ENCODE measurements at places on chromosomes 7 and 10.

- DNase-seq: no peak
Observed at GRCh38 chr10:123795846-123796590, 95.6 kb downstream of the CPXM2 start.

GRCh38 chr7:80133361-80134114 lies 1.1 kb upstream of the GNAI1 start:
- no peak for DNase-seq

GRCh38 chr10:51269821-51270220 lies 195.5 kb downstream of the PRKG1 start:
- DNase-seq: no peak

GRCh38 chr7:91041901-91042484 lies 222.2 kb upstream of the FZD1 start:
- no peak for DNase-seq

- no peak for DNase-seq
Observed at GRCh38 chr7:83648464-83649241, at the start of gene SEMA3E. Gene SEMA3E (minus strand): TSS chr7:83649139.

DNA sequence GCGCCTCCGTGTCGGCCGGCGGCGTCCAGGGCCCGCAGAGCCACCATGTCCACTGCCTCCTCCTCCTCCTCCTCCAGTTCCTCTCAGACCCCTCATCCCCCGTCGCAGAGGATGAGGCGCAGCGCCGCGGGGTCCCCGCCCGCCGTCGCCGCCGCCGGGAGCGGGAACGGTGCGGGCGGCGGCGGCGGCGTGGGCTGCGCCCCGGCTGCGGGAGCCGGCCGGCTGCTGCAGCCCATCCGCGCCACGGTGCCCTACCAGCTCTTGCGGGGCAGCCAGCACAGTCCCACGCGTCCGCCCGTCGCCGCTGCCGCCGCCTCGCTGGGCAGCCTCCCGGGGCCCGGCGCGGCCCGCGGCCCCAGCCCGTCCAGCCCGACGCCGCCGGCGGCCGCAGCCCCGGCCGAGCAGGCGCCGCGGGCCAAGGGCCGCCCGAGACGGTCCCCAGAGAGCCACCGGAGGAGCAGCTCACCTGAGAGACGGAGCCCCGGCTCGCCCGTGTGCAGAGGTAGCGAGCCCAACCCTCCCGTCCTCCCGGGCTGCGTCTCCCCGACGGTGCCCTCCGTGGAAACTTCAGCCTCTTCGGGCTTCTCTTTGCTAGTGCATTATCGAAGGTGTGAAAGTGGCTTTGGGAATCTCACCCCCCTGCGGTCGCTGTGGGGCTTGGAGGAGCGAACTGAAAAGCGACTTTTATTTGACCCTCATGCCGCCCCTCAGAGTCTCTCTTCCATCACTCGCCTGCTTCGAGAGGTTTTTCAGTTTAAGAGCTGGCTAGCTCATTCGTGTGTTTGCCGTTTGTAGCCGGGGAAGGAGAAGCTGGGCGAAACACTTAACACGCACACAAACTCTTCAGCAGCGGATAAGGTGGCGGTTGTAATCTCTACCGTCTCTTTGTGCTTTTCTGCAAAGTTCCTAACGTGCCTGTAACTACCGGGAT lies 975 bp downstream of the GLCCI1 start:
- peak; percentile 42 for DNase-seq

DNA sequence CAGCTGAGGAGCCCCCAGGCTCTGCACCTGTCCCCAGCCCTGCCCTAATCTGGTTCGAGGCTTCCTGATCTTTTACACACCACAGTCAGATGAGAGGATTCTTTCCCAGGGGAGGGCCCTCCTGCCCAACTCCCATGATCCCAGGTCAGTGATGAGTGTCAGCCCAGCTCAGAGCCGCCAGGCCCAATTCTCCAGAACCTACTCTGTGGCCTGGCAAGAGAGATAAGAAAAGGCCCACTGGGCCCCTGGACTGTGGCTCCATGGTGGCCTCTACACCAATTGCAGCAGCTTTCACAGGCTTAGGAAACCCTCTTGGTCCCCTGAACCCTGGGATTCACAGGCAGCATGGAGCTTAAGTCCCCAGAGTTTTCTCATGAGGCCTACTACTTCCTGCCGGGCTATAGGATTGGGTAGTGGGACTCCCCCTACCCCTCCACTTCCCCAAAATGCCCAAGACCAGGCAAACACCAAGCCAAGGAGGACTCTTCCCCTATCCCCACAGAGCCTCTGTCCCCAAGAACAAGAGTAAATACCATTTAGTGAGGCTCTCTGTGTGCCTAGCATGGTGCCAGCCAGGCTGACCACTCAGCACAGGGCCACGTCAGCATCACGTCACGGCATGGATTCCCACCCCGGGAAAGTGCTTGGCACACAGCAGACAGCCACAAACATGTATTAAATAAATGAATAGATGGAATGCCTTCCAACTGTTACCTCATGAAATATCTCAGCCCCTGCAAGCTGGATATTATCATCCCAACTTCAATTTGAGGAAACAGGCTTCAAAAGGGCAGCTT lies 100.0 kb downstream of the GRID1 start:
- no peak for DNase-seq

GRCh38 chr10:110684800-110685446 lies 40.8 kb downstream of the RBM20 start:
- no peak for DNase-seq

- no peak for DNase-seq
Observed at GRCh38 chr7:139494835-139495579, 11.5 kb upstream of the KLRG2 start.

DNA sequence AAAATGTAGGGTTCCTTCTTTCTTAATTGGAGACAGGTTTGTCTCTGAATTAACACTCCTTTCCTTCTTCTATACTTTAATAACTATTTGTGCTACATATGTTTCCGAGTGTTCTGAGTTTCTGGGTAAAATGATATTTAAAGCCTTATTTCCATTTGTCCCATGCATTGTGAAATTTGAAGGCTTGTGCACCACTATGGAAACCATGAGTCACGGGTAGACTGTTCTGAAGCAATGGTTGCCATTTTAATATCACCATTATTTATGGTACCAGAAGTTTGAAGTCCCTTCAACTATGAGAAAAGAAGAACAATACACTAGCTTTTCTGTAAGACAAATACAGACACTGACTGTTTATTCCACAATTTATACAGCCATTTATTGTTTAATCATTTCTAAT lies 44.7 kb upstream of the ZEB1 start:
- no peak for DNase-seq

DNA sequence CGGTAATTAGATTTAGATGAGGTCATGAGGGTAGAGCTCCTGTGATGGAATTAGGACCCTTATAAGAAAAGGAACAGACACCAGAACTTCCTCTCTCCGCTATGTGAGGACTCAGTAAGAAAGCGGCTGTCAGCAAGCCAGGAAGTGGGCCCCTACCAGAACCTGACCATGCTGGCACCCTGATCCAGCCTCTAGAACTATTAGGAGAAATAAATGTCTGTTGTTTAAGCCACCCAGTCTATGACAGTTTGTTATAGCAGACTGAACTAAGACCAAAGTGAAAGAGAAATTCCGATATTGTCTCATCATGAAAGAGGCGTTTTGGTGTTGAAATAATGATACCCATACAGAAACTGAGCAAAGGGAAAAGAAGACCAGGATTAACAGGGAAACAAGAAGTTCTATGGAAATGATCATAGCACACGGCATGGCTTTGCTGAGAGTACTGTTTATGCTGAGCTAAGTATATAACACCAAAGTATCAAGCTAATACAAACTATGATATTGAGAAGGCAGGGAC lies 9.2 kb downstream of the CLEC2L start:
- no peak for DNase-seq

GRCh38 chr10:101224910-101225823 lies 4.1 kb downstream of the LBX1 start:
- no peak for DNase-seq

DNA sequence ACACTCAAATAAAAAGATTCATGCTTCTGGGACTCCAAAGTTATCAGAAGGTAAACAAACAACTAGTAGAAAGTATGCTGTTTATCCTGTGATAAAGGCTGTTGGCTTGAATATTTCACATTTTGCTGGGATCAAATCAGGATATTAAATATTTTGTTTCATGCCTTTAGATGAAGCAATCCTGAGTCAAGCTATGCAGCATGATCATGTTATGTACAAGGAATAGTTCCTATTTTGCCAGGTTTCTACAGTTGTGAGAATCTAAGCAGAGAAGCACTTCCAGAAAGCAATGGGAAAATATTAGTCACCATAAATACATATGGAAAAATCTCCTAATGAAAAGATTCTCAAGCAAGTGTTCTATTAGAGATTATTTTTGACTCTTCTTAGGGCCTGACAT lies 262.8 kb upstream of the PCDH15 start:
- no peak for DNase-seq

DNA sequence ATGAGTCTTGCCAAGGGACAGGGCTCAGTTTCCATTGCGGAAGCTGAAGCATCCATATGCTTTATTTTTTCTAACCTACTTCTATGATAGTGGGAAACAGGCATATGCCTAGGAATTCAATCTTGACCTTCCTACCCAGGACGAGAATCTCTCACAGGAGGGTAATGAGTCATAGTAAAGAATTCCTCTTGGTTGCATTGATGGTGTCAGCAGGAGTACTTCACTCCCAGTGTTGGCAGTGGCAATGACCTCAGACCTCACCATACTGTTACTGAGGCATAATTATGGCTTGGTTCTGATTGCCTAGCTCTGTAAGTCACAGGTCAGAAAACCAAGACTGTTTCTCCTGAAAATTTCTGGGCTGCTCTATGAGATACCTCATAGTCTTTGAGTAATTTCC lies 552.9 kb downstream of the ARL4A start:
- no peak for DNase-seq

GRCh38 chr10:85848756-85849155 lies 517.8 kb downstream of the GRID1 start:
- DNase-seq: no peak

- peak; percentile 58 for DNase-seq
Observed at GRCh38 chr10:43816351-43817321, 168.0 kb upstream of the ZNF32 start.

DNA sequence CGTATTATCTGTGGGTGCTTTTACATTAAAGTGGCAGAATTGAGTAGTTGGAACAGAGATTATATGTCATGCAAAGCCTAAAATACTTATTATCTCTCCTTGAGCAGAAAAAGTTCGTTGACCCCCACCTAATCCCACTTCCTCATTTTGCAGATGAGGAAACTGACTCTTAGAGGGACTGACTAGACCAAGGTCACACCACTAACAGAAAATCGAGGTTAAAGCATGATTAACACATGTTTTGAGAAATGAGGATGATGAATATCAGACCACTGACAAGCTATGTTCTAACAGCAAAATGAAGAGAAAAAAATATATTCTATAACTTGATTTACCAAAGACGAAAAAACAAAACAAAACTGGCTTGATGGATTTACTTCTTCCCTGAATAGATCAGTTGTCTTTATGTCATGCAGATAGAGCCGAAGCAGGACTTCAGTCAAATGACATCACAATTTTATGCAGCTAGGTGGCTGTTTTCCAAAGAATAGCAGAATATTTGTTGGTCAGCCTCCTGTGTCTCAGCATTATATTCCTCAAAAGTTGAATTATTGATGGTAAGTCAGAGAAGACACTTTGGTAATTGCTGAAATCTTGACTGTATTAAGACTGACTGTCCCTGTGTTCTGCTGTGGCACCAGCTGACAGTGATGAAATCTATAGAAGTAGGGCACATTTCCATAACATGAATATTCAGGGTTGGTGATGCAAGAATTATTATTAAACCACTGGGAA lies 24.2 kb upstream of the SMIM30 start:
- DNase-seq: no peak

GRCh38 chr10:11638055-11638698 lies 26.7 kb upstream of the USP6NL start:
- DNase-seq: no peak

GRCh38 chr7:42868480-42868879 lies 43.4 kb downstream of the C7orf25 start:
- no peak for DNase-seq

DNA sequence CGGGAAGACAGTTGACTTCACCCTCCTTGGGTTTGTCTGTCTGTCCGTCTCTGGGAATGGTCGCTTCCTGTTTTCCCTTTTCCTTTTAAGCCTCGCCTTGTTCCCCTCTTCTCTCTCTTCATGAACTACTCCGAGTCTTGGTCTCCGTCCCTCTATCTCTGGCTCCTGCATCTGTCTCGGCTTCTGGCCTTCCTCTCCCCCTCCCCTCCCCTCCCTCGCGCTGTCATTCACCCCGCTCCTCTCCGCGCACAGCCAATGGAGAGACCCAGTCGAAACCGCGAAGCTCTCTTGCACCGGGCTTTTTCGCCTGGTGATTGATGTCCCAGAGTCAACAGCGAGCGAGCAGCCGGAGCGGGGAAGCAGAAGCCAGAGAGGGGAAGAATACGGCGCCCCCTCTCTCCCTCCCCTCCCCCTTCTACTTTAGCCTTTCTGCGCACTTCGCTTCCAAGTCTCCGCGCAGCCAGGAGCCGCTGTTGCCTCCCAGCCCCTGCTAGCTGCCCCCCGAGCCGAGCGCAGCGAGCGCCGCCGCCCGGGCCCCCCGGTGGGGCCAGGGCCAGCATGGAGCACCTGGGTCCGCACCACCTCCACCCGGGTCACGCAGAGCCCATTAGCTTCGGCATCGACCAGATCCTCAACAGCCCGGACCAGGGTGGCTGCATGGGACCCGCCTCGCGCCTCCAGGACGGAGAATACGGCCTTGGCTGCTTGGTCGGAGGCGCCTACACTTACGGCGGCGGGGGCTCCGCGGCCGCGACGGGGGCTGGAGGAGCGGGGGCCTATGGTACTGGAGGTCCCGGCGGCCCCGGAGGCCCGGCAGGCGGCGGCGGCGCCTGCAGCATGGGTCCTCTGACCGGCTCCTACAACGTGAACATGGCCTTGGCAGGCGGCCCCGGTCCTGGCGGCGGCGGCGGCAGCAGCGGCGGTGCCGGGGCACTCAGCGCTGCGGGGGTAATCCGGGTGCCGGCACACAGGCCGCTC lies at the start of gene TLX1:
Gene TLX1 (plus strand): TSS at position 317 of the 978 bp plus-strand sequence. CDS start 242 bp downstream, at position 559.
- DNase-seq: no peak

DNA sequence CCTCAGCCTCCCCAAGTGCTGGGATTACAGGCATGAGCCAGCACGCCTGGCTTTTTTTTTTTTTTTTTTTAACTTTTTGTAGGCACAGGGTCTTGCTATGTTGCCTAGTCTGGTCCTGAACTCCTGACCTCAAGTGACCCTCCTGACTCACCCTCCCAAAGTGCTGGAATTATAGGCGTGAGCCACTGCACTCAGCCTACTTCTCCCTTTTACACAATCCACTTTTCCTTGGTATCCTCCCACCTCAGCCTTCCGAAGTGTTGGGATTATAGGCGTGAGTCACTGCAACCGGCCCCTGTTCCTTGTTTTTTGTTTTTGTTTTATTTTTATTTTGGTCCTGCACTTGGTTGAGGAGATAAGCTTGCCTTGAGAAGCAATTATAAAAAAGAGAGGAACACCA lies 75.9 kb upstream of the KMT2C start:
- no peak for DNase-seq

DNA sequence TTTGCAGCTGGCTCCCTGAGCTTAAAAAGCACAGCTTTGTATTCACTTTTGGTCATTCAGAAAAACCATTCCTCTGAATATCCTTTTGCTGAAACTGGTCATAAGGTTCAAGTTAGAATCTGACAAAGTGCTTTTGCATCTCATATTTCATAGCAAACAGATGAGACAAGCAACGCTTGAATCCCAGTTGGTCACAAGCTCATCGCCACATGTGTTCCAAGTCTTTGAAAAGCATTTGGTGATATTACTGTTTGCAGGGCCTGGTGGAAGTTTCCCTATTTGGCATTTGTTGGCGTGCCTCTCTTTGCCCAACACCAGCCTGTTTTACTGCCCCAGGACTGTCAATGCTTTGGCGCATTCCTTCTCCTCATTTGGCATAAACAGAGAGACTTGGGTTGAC lies 10.3 kb downstream of the TACC2 start:
- DNase-seq: no peak

- DNase-seq: no peak
Observed at GRCh38 chr10:61175316-61175715, 231.3 kb upstream of the RHOBTB1 start.
